AG09319 (cell line): ENCODE measurements at places on chromosomes 2 and 18.

- no peak for DNase-seq
Observed at GRCh38 chr2:5343785-5344335, 348.3 kb upstream of the SOX11 start.

GRCh38 chr2:1662606-1663180 is 81.6 kb downstream of the PXDN start:
- DNase-seq = no peak

DNA sequence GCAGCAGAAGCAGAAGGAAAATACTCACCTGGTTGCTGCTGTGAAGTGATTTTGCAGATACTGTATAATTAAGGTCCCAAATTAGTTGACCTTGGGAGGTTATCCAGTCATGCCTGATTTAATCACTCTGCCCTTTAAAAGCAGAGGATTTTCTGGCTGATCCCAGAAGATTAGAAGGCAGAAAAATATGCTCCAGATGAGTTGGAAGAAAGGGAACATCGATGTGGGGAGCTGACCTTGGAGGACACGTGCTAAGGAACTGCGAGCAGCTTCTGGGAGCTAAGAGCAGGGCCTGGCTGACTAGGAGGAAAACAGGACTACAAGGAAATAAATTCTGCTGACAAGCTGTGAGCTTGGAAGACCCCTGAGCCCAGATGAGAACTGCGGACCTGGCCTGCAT is 13.3 kb upstream of the DYM start:
- DNase-seq = no peak

DNA sequence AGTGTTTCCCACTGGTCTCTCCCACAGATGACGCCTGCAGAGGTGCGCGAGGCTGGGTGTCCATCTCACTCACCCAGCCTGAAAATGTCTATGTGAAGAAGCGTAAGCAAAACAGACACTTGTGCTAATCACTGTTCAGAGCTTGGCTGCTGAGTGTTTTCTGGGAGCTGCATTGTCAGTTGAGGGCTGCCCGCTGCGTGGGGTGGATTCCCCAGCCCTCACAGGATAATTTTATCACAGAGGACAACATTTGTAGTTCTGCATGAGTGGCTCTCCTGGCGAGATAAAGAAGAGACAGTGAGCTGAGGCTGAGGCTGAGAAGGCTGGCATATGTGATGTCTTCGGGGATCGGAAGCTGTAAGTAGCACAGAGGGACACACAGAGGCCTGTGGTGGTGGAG is 16.2 kb upstream of the CAPN13 start:
- DNase-seq = no peak

GRCh38 chr2:239671916-239672849 is 271.4 kb upstream of the HDAC4 start:
- DNase-seq = no peak

GRCh38 chr2:162370931-162371330 is 27.0 kb downstream of the GCA start:
- no peak for DNase-seq
